Mesothelial cell of epicardium (in vitro differentiated cells): ENCODE measurements at places on chromosomes 3 and 15.

DNA sequence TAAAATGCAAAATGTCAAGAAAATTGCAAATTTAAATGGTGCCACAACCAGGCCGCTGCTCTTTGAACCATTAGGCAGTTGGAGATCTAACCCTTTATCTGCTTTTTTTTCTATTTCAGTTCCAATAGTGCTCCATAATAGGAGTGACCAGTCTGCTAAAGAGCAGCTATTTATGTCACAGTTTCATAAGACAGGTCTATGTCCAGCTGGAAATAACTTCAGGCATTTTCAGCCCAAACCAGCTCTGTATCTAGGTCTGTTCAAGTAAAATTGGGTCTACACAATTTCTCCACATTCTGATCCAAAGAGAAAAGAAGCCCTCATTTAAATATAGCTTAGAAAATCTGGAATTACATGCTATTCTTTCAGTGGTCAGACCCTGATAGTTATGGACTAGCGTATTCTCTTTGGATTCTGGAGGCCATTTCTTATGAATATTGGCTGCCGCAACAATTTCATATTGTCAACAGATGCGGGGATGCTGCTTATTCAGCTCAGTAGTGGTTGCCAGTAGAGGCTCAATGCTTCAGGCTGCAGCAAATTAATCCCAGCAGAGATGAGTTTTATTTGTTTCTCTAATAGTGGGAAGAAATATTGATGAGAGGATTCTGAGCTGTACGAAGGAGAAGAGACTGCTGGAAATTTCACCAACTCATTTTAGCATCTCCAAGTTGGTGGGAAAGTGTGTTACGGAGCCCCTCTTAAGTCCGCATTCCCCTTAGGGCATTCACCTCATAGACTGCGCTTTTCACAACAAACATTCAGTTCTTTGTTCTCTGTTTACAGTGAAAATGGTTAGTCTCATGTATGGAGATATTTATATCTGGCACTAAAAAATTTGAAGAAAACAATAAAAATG lies 887.0 kb downstream of the ROBO1 start:
- DNase-seq: no peak

DNA sequence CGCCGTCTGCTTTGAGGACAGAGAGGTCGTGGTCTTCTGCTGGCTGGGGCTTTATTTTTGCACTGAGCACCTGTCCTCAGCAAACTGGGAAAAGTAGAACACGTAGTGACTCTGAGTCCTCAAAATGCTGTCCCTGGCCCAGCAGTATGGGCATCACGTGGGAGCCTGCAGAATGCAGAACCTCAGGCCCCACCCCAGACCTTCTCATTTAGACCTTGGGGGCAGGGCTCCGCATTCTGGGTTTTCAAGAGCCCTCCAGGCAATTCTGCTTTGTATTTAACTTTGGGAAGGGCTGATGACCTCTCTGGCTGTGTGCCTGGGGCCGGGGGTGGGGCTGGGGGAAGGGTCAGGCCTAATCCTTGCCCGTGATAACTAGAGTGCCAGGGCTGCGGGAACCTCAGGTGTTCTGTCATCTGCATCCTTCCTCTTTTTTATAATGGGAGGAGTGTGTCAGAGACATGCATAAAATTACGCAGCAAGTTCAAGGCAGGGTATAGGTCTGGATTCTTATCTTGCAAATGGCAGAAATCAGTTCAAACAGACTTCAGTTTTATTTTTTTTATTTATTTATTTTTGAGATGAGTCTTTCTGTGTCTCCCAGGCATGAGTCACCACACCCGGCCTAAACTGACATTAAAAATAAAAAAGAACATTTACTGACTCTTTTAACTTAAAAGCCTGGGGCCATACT lies 11.1 kb downstream of the SLC6A6 start:
- DNase-seq: no peak

GRCh38 chr3:57234613-57235575 lies 7.4 kb downstream of the APPL1 start:
- DNase-seq: no peak

DNA sequence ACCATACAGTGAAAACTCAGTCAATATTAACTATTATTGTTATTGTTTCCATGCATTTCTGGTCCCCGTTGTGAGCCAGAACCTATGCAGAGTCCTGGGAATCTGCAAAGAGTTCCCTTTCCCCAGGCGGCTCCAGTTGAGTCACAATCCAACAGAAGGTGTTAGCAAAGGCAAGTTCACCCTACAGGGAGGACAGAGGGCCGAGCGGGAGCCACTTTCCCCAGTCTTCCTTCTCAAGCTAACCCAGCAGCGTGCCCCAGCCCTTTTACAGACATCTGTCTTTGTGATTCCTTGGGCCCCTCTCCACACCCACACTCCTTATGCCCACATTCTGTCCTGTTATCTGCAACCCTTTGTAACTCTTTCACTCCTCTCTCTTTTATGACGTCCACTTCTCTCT lies 13.1 kb upstream of the LTF start:
- no peak for DNase-seq

GRCh38 chr3:174442302-174442682 lies 416.8 kb upstream of the NAALADL2 start:
- no peak for DNase-seq

DNA sequence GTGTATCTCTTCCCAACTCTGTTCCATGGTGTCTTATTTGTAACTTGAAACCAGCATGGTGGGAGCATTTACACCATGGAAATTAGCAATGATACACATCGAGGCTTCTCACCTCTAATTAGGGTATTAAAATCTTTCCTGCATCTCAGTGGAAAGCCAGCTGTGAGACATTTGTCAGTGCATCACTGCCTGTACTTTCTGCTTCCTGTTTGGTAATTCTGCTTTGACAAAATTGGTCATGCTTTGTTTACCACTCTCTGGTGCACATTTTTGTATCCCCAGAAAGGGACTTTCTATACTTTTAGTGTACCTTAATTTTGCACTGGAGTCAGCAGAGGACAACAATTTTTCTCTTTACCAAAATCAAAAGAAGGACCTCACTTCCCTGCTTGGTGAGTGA lies 402.1 kb downstream of the PDCD6IP start:
- no peak for DNase-seq

GRCh38 chr15:27673766-27674445 lies 425.2 kb downstream of the OCA2 start:
- DNase-seq: no peak

GRCh38 chr15:67198157-67198754 lies 56.2 kb downstream of the AAGAB start:
- DNase-seq: no peak

DNA sequence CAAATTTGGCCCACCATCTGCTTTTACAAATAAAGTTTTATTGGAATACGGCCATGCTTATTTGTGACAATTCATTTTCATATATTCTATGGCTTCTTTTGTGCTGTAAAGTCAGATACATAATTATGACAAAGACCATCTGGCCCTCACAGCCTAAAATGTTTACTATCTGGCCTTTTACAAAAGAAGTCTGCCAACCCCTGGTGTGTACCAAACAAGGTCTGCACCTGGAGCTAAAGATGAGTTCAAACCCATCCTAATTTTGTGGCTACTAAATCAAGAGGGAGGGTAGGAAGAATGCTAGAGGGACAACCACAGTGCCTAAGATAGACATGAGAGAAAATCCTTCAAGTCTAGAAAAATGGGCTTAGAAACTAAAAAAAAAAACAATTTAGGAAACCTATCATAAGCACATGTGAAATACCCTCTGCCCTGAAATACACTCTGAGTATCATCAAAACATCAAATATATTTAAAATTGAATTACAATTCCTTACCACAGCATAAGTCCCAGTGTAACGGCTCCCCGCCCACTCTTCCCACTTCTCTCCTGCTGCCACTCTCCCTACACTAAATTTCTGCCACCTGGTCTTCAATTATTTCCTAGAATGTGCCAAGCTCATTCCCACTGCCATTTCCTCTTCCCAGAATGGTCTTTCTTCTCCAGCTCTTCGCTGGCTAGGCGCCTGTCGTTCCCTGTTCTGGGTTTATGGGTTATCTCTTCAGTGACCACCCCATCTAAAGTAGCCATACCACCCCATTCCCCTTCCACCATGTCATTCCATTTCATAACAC lies 950.7 kb upstream of the CFAP20DC start:
- DNase-seq: no peak

GRCh38 chr15:28022181-28022580 lies 76.9 kb downstream of the OCA2 start:
- DNase-seq: no peak

GRCh38 chr3:106341087-106341486 lies 472.3 kb upstream of the CBLB start:
- no peak for DNase-seq

GRCh38 chr3:136990826-136991225 lies 33.0 kb downstream of the IL20RB start:
- no peak for DNase-seq

DNA sequence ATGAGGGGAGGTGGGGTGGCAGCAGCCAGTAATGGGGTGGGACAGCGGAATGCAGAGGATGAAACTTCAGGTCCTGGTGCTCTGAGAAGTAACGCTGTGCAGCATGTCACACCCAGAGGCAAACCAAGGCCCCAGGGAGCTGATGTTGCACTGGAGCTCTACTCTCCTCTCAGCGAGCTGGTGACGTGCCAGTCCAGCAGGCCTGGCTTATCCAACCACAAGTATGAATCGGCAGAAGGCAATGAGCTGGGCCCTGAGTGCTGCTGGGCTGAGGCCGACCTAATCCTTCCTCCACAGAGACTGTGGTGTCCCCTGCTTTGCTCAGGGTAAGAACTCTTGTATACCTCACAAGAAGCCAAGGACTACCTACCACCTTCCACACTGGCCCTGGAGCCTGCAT lies 30.5 kb downstream of the CD86 start:
- no peak for DNase-seq

DNA sequence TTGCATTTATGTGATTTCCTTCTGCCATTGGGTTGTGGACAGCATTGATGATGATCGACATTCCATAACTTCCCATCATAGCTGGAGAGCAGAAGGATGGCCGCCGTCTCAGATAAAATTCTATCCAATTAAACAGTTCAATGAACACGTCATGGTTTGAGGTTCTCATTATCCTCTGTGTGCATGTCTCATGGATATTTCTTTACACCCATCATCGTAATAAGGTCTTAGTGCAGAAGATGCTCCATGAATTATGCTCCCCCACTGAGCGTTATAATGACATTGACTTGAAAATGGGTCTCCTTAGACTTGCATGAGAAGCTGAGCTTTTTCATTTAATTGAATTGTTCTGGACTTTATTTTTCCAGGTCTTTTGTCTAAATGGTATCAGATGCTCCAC lies 92.1 kb downstream of the TRIM42 start:
- DNase-seq: no peak

DNA sequence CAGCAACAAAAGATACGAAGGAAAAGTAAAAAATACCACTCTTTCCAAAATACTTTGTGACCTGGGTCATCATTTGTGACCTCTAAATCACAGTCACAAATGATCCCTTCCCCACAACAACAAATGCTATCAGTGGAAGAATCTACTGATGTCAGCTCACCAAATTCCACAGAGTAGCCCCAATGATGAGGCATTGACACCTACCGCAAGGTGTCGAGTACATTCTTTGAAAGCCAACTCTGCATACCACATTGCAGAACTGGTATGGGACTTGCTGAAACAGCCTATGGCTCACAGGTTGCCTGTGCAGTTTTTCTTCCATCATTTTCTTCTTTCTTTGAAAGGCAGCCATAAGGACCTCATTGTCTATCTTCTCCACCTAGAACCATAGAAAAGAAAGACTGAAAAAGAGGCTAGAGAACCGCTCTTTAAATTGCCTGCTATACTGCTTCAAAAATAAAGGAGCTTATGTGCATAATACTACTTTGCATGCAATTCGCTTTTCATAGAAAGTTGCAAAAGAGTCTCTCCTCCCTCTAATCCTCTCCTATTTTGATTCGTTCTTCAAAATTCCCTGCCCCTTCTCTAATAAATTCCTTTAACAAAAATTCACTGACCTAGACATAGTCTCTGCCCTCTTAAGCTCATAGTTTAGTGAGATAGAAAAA lies 21.4 kb upstream of the KPNA1 start:
- DNase-seq: no peak

GRCh38 chr3:177538048-177538749 lies 340.9 kb upstream of the TBL1XR1 start:
- DNase-seq: no peak

- DNase-seq: peak; percentile 74
These were observed at the start of gene CHSY1 for GRCh38 chr15:101251830-101252820. TSS of gene CHSY1 (minus strand) at chr15:101252048. CDS start at chr15:101251456, 592 bp downstream.

DNA sequence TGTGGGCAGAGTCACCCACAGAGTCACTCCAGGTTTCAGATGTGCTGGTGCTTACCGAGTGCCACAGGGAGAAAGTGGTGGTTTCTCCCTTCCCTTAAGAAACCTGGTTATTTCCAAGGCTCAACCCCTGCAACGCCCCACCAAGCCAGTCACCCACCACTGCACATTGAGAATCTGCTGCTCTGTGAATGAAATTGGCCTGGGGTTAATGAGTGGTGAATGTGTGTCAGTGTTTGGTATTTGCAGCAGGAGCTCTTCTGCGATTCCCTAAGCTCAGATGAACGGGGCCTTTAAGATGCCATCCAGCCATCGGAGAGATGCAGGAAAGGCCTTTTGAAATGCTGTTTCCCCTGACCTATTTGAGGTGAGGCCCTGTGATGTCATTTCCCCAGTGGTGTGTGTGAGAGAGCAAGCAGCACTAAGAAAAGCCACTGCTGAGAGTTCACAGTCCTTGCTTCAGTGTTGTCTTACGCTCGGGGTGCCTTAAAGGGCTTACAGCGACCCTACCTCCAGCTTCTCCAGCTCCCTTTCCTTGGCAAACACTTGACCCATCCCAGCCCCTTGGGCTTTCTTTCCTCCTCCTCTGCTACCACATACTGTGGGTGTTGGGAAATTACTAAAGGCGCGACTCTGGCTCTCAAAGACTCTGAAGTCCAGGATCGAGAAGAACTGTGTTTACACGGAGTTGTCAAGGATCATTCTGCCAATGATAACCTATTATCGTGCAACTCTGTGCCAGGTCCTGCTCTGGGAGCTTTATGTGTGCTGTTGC lies 68.9 kb downstream of the SMAD3 start:
- no peak for DNase-seq

DNA sequence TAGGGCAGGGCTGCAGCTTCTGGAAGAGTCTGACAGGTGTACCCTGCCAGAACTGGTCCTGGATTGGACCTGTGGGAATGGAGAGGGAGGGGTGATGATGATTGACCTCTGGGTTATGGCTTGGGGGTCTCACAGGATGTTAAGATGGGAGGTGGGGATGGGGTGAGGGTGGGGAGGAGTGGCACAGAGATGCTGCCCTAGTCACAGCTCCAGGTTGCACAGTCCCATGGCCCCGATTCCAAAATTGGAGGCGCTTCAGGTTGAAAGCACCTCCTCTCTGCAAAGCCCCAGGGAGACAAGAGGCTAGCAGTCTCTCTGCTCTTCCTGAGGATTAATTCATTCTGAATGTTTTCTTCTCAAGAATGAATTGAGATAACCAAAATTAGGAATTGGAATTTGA lies 101.4 kb downstream of the FAM43A start:
- DNase-seq: no peak

- DNase-seq: no peak
These were observed 49.7 kb downstream of the GNB4 start for GRCh38 chr3:179401561-179401960.

DNA sequence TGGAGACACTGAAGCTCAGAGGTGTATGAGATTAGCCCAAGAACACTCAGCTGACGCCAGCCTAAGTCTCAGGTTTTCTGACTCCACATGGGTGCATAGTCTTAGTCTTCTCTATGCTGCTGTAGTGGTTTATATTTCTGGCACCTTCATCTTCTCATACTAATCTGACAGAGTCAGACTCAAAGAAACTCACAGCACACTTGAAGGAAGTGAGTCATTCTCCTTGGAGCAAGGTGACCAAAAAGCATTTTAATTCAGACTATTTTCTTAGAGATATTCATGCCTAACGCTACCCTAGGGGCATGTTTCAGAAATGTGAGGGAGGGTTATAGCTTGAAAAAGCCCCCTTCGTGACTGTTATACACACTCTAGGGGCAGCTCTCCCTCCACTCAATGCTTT lies 775.3 kb upstream of the ARPP21 start:
- no peak for DNase-seq
